ENCODE measurements at places on chromosomes 5 and 9.

DNA sequence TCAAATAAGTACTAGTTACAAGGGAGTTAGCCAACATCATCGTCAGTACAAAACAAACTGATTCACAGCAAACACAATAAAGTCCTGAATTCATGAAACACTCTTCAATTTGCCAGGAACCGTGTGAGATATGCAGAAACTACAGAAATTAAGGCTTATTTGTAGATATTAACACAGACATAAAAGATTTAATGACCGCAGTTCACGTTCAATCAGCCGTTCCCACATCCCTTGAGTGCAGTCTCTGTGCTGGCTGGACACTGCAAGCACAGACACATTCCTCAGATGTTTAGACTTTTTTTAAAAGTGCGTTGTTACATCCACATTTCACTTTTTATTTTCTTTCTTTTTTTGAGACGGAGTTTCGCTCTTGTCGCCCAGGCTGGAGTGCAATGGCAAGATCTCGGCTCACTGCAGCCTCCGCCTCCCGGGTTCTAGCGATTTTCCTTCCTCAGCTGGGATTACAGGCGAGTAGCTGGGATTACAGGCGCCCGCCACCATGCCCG is 566 bp upstream of the CEP78 start:
- no peak for DNase-seq

DNA sequence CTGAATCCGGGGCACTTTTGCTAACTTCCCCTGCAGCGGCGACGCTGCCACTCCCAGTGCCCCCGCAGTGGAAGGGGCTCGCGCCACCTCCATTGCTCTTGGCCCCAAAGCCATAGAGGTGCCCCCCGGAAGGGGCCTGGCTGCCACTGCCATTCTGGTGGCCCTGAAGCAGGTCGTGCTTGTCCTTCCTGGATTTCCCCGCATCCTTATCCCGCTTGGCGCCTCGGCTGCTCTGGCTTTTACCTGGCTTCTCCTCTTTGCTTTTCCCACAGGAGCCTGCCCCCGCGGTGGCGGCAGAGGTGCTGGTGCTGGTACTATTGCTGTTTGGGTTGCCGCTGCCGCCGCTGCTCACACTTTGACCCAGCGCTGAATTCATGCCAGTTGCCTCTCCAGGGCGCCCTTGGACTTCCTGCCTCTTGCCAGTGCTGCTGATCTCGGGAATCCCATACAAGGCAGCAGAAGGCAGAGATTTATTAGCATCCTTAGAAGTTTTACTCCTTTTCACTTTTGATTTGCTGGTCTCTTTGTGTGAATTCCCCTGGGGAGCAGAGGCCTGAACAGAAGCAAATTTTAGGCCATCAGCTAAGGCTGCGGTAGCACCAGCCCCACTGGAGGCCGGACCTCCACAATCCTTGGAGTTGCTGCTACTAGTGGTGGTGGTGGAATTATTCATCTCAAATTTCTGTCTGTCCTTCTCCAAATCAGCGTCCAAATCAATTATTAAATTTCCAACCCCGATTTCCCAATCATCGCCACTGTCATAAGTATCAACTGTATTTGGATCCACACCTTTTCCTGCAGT is 2.1 kb downstream of the ZNF608 start:
- no peak for DNase-seq

- DNase-seq = no peak
These were observed 163.2 kb downstream of the DAB2IP start for GRCh38 chr9:121814594-121814993.

DNA sequence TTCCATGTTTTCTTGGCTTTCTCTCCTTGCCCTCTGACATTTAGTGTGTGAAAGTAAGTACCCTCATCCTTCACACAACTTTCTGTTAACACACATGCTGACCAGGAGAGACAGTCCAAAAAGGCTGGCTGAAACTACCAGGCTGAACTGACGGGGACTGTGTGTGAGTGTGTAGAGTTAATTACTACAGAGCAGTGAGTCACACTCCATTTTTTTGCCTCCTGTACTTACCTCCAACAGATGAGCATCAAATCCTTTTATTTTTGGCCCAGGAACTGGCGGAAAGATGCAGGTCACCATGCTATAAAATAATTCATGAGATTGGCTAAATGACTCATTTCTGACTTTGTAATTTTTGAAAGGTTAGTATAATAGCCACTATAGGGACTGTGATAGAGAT is 20.2 kb upstream of the AGXT2 start:
- no peak for DNase-seq

DNA sequence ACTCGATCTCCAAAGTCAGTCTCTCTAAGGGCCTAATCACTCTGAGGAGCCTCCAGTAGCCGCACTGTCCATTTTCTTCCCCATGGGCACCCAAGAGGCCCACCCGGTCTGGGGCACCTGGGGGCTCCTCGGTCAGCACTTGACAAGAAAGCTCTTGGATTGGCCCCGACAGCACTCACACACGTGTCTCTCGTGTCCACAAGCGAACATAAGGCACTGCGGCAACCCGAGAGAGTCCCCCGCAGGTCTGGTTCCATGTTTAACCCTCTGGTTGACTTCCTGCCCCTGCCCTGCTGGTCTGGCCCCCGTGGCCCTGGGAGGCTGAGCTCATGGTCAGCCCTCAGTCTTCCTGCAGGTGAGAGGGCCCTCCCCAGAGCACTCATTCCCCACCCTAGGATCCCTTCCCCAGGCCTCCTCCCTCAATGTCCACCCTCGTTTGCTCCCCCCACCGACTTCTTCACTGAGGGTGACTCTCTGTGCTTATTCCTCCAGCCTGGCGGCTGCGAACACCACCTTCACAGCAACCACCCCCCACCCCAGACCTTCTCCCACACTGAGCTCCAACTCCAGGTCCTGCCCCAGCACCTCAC is 16.3 kb upstream of the LRRC14B start:
- no peak for DNase-seq

DNA sequence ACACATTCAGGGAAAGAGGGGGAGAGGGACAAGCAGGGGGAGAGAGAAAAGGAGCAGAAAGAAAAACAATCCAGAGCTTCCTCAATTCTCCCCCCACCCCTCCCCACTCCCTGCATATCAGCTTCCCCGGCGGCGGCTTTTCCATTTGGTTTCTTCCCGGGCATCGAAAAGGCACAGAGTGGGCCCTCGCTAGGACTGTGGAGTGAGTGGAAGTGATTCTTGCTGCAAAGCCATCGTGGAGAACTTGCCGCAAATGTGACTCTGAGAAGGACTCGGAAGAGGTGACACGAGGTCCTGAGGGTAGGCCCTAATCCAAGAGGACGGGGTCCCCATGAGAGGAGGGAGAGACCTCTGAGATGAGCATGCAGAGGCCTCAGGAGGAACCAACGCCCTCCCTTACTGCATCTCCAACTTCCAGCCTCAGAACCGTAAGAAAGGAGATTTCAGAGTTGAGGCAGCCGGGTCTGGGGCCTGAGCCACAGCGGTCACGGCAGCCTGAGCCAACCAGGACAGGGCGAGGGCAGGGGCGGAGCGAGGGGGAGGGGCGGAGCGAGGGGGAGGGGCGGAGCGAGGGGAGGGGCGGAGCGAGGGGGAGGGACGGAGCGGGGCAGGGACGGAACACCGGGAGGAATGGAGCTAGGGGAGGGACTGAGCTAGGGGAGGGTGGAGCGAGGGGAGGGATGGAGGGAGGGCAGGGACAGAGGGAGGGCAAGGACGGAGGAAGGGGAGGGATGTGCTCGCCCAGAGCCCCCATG is 21.2 kb upstream of the SARDH start:
- DNase-seq = no peak

GRCh38 chr5:72625332-72625731 is 118.1 kb upstream of the ZNF366 start:
- no peak for DNase-seq

- DNase-seq = no peak
These were observed 26.7 kb downstream of the XRCC4 start for GRCh38 chr5:83104021-83104420.

DNA sequence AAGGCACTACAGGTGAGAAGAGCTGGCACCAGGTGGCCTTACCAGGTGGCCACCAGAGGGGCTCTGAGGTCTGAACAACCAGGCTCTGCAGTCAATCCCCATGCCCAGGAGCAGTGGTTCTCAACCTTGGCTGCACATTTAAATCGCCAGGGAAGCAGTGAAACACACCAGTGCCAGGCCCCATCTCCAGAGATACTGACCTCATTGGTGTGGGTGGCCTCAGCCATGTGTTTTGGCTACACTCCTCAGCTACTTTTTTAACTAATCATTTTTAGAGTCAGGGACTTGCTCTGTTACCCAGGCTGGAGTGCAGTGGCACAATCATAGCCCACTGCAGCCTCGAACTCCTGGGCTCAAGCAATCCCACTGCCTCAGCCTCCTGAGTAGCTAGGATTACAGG is 56.0 kb downstream of the GABBR2 start:
- DNase-seq = no peak

- DNase-seq = no peak
These were observed 34.2 kb downstream of the MARCHF6 start for GRCh38 chr5:10387690-10388089.

- DNase-seq = no peak
These were observed 244.9 kb upstream of the MVB12B start for GRCh38 chr9:126081746-126082145.

DNA sequence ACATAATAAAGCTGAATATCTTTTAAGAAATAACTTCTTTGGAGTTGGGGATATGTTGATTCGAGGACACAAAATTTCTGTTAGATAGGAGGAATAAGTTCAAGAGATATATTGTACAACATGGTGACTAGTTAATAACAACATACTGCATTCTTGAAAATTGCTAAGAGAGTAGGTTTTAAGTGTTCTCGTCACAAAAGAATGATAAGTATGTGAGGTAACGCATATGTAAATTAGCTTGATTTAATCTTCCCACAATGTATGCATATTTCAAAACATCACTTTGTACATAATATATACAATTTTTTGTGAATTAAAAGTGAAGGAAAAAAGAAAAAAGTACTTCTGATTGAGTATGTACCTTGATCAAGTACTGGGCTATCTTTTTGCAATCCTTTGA is 428.0 kb upstream of the TRPC7 start:
- DNase-seq = no peak

DNA sequence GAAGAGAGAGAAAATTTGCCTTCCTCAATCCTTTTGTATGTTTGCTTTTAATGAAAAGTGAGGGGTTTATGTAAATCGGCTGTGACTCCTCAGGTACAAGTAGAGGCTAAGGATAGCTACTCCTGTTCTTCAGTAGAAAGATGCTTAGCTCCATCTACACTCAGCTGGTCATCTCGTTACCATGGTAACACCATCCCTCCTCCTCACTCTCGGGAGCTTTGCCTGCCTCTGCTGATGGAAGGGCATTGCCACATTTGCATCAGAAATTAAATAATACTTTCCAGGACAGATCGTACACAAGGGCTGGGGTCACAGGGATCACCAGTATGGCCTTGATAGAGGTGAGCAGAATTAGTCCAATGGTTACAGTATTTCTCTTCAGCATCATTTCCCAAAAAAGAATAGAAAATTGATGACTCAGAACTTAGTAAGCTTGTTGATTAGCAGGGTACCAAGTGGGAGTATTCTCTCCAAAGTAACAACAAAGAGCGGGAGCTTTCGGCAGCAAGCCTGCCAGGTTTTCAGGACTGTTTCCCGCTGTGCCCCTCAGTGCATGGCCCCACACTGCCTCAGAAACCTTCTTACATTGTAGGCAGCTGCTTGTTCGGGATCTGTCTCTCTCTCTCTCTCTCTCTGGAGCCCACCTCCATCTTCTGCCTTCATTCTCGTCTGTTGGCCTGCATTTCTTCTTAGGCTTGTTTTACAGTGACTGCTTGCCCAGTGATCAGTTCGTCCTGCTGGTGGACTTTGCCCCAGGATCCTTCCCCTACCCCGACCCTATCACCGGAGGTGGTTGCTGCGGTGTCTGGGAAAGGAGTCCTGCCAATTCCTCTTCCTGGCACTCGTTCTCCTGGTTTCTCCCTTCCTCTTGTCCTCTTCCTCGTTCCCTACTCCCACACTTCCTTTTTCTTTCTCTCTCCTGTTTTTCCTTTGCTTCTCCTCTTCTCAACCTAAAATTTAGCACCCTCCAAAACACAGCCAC is 51.9 kb upstream of the SNAPC3 start:
- no peak for DNase-seq

DNA sequence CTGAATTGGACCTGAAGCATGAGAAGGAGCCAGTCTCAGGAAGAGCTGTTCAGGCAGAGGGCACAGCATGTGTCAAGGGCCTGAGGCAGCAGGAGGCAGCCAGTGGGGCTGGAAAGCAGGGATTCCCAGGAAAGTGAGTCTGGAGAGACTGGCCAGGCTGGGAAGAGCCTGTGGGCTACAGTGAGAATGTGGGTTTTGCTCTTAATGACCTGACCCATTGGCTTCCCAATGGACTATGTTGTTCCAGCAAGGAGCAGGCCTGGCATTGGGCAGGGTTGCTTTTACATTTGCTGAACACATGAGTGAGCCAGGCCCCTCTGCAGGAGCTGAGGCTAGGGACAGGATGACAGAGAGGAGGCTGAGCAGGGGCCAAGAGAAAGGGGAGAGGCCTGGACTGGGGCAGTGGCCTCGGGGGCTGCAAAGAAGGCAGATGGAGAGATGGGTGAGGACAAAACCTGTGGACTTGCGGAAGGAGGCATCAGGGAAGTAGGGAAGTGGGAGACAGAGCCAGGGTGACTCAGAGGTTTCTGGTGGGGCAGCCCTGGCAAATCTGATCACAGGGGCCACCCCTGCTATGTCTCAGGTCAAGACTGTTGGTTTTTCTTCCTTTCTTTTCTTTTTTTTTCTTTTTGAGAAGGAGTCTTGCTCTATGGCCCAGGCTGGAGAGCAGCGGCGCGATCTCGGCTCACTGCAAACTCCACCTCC is 65.9 kb upstream of the NEK6 start:
- DNase-seq = no peak

DNA sequence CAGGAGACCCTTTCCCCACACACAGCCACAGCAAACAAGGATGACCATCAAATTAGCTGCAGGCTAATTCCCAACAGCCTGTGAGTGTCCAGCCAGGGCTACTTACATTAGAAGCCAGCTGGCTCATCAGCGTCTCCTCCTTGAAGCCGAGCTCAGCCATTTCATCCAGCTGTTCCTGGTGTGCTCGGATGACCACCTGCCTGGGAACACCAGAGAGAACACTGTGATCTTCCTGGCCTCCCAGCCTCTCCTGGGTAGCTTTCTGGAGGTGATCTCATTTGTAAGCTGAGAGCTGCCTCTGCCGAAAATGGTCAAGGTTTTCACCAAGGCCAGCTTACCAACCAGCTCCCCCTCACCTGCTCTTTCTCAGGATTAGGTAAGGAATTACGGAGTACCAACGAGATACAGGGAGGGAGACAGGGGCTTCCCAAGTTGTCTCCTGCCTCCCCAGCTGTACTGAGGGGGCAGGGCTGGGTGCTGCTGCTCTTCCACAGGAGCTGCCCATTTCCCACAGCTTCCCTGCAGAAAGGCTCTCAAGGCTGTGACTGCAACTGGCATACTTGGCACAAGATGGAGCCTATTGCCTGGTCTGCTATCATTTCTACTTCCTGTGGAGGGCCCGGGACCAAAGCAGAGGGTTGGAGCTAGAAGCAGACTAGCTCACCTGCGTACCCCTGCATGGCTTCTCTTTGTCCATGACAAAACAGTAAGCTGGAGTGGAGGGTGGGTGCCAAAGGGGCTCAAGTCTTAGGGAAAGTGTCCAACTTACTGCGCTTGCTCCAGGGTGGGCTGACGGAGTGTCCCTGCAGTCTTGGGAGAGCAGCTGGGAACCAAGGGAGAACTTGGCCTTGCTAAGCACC is 73.9 kb downstream of the KIF24 start:
- DNase-seq = no peak

- DNase-seq = no peak
These were observed 76.2 kb upstream of the SPIN1 start for GRCh38 chr9:88312045-88312444.

- DNase-seq = no peak
These were observed 140.7 kb upstream of the SLC44A1 start for GRCh38 chr9:105103776-105104175.

- DNase-seq = no peak
These were observed 51.4 kb downstream of the TNFSF8 start for GRCh38 chr9:114878879-114879564.

- DNase-seq = no peak
These were observed 20.8 kb upstream of the MATR3 start for GRCh38 chr5:139272471-139273321.

Measured in stimulated activated CD8-positive, alpha-beta memory T cell treated with anti-CD3 and anti-CD28 coated beads, Interleukin-15, amount 100 ng/mL, for 1 hour (primary cell).